Stimulated activated CD8-positive, alpha-beta memory T cell treated with anti-CD3 and anti-CD28 coated beads, Interleukin-4, amount 100 ng/mL, for 1 hour (primary cell): ENCODE measurements at places on chromosomes 3 and 15.

DNA sequence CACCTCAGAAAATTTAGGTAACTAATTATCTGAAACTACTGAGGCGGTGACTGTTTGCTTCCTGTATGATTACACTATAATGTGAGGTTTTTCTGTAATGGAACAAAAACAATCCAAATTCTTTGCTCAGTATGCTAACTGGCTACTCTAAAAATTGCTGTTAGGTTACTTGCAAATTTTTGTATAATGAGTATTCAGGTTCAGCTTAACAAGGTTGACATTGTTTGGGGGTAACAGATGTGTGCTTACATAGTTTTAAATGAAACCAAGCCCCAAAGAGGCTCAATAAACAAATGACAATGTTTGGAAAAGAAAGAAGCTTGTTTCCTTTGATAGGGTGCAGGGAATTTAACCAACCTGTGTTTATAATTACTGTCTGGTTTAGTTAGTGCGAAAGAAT is 414.5 kb upstream of the MDFIC2 start:
- DNase-seq = no peak

- no peak for DNase-seq
These were observed 78.3 kb downstream of the NAALADL2 start for GRCh38 chr3:174937478-174937877.

DNA sequence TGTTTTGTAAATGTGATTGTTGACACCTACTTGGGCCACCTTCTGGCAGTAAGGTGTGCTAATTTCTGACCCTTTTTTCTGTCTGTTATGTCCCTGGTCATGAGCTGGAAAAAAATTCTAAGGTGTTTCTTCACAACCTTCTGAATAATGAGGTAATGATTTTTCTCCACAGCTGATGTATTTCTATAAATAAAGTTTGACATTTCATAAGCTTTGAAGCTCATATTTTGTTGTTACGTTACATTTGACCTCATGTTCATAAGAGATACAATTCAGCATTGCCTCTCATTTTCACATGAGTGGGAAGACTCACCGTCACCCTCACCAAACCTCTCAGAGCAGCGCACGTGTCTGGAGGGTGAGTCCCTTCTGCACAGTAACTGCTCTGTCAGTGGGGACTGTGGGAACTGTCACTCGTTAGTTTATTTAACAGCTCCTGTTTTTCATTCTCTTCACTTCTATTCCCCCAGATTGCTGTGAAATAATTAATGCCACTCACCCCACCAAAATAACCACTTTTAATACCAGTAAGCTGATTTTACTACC is 140.9 kb downstream of the PLCL2 start:
- no peak for DNase-seq

DNA sequence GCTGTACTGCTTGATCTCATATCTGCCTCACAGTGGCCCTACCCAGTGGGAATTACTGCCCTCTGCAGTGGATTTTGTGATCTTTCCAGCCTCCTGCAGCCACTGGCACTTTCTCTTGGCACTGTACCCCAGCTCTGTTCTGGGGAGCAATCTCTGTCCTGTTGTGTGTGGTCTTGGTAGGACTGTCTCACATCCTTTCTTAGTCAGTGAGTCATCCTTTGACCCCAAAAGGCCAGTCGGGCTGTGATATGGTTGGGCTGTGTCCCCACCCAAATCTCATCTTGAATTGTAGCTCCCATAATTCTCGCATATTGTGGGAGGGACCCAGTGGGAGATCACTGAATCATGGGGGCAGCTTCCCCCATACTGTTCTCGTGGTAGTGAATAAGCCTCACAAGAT is 133.3 kb upstream of the TPM1 start:
- DNase-seq = no peak

DNA sequence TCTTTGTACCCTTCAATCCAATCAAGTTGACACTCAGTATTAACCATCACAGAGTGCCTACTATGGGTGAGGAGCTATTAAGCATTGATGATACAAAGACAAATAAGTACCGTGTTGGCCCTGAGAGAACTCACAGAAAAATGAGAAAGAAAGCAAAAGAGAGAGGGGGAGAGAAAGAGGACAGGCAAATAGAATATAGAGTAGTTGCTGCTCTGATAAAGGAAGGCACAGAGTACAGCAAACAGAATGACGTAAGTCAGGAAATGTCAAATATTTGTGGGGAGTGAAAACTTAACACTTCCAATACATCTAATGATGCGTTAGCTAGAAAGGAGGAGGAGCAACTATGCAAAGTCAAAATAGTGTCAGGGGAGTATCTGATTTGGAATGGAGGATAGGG is 320.6 kb upstream of the KCNH8 start:
- no peak for DNase-seq

DNA sequence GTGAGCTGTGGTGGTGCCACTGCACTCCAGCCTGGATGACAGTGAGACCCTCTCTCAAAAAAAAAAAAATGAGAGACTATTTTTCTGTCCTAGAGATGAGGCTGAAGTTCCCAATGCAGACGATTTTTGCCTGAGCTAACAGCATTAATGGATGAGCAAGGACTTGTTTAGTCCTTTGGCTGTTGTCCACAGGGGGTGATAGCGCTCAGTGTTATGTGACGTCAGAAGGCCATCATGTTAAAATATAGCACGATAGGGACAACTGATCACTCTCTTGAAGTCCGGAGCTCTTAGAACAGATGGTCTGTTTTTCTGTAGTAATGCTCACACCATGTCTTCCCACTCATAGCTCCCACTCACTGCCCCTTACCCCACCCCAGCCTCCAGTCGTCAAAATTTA is 6.8 kb downstream of the TRNT1 start:
- no peak for DNase-seq

DNA sequence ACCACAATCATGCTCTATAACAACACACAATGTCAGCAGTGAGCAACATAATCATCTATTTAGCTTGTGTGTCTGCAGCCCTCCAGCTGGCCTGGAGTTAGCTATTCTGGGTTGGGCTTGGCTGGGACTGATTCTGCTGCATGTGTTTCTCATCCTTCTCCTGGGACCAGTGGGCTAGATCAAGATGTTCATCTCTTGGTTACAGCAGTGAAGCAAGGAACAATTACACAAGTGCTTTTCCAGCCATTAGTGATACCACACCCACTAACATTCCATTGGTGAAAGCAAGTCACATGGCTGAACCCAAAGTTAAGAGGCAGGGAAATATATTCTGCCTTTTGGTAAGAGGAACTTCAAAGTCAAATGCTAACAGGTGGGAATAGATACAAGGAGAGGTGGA is 14.6 kb downstream of the NUDT16 start:
- DNase-seq = no peak

DNA sequence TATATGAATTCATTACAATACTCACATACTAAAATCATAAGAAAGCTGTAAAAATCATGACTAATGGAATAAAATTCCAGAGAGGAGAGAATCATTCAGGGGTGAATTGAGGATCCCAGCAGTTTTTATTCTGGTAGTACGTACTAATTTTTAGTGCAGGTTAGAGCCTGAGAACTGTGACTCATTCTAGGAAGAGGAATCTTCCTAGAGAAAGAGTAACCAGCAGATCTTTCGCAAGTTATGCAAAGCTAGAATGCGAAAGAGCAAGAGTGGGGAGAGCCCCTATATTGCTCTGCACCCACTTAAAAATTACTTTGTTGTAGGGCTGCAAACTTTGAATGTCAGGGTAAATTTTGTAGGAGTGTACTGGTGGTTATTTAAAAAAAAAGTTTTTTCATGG is 303.6 kb upstream of the ARPP21 start:
- DNase-seq = no peak

DNA sequence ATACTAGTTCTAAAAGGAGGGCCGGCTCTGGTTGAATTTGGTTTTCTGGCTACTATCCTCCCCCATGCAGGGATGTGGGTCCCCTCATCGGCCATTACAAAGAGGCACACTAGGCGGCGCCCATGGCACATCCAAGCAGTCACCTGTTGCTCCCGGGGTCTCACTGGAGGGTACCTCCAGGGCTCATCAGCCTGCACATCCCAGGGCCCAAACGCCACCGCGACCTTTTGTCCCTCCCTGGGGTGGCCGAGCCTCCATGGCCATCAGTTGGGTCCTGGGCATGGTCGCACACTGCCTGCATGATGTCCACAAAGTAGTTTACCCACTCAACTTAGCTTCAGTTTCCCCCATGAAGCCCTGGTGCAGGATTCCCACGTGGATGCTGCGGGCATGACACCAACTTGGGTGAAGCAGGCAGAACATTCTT is 28.3 kb downstream of the IDH3A start:
- no peak for DNase-seq

- no peak for DNase-seq
These were observed 2.8 kb upstream of the PLXNB1 start for GRCh38 chr3:48432411-48433371.

GRCh38 chr3:152317956-152318355 is 49.2 kb downstream of the MBNL1 start:
- no peak for DNase-seq

DNA sequence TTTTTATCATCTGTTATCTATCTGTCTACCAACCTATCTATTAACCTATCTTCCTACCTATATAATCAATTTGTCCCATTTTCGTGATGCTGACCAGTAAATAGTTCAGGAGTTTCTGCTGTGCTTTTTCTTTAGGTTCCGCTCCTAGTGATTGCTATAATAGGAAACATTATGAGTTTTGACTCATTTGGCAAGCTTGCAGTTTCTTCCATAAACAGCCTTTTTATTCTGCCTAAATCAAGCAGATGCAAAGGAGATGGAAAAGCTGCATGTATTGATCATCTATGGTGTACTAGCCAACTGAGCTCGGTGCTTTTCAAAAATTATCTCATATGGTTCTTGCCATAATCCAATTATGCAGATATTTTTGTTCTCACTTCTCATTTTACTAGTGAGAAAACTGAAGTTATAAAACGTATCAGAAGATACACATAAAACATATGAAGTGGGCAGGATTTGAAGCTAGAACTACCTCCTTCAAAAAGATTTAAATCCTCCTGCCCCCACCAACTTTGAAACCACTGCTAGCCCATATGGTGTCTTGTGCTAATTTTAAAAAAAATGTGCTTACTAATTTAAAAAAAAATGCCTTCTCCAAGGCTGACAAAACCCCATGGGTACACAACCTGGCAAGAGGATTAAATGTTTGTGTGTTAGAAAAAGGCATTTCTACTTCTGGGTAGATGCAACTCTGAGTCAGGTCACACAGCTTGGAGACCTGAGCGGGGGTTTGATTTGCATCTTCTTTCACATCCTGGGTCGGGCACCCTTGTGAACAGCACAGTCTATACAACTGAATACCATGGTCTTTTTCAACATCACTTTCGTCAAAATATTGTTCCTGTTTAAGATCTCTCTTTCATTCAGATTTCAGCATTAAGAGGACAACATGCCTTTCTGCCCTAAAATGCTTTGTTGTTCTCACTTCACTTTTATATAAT is 267.0 kb downstream of the CHL1 start:
- DNase-seq = no peak

DNA sequence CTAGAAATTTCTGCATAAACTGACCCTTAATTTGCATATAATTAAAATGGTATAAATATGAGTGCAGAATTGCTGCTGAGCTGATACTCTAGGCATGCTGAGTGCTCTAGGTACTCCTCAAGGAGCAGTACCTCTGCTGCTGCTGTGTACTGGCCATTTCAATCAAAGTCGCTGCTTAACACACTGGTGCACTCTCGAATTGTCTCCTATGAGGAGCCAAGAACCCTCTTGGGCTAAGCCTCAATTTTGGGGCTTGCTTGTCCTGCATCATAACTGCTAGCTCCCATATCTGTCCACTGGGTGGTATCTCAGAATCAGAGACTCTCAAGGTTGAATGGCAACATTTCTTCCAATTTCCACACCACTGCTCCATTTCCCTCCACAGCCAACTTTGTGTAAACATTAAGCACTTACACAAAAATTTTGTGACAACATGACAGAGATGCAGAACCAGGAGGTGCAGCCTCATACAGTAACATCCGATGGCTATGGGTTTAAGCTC is 82.5 kb downstream of the XXYLT1 start:
- DNase-seq = no peak

DNA sequence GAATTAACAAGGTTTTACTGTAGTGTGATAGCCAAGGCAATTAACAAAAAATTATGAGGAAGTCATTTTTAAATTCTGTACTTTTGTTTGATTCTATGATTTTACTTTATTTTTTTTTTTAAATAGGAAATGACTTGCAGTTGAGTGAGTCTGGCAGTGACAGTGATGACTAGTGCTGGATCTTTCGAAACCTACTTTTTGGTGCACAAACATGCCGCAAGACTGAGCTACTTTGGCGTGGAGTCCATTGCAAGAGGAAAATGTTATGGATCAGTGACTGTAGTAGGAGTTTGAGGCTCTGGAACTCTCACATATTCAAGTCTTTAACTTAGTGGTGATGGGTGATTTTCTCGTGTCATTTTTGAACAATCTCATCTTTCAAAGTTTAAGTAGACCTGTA is 11.6 kb downstream of the EAF1 start:
- DNase-seq = no peak

DNA sequence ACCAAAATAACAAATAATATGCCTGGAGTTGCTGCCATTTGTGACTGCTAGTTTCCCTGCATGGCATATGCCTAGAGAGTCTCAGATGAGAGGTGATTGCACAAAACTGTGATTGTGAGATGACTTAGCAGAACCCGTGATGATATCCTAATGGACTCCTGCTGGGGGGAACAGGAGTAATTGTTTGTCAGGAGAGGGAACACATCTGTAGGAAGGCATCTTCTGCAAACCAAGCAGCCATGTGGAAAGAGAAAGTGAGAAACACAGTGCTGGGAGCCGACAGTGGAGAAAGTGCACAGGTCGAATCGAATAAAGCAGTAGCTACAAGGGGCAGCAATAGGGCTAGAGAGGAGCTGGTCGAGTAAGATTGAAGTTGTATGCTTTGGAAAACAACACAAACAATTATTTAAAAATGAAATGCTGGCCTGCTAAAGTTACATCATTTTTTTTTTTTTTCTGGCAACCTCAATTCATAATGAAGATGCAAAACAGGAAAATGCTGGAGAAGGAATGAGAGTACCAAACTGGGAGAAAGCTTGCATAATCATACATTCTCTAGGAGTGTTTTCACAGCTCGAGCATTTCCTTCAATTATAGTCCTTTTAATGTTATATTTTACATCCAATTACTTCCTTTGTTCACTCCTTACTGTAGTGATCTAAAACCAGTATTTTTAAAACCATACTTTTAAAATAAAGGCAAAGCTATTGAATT is 494.2 kb upstream of the AGTR1 start:
- DNase-seq = no peak

GRCh38 chr3:34200576-34200975 is 402.1 kb downstream of the PDCD6IP start:
- DNase-seq = no peak

- no peak for DNase-seq
These were observed 32.8 kb downstream of the TPM1 start for GRCh38 chr15:63075015-63075983.

DNA sequence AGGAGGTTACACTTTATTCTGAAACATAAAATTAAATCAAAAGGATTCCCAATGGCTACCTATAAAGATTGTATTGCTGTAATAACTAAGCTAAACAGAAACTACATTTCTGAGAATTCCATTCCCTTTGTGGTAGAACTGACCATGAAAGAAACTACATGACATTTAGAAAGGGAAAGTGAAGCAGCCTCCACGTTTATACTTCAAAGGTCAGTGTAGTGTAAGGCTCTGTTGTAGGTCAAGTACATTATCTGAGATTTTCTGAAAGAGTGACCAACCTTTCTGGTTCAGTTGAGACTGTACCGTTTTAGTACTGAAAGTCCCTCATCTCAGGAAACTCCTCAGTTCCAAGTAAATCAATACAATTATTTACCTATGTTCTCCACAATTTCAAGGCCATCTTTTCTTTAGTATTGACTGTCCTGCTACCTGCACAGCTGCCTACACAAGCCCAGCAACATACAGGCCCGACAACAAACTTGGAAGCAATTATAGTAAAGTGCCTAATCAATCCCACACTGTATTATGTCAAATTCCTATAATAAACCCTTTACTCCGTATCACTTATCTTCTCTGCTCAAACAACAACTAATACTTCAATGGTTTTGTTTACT is 343.0 kb downstream of the PLOD2 start:
- DNase-seq = no peak
